Small intestine (tissue), 16 donors: ENCODE measurements at places on chromosomes 11 and 22. TPM values are rescaled to one million over a fixed set of nuclear protein-coding genes. Genes with fewer than 3 reads are reported as not detected.

The MUC5AC gene
- polyA plus RNA-seq, result not detected

- DNase-seq, result peak; percentile 39
Observed at GRCh38 chr11:129458756-129459535, 83.3 kb downstream of the BARX2 start.

The BDNF gene
- polyA plus RNA-seq, result not detected

The CARNS1 gene
- polyA plus RNA-seq, result 0.84 TPM

- DNase-seq, result no peak
Observed at GRCh38 chr11:113197446-113197845, 116.9 kb upstream of the TTC12 start.

DNA sequence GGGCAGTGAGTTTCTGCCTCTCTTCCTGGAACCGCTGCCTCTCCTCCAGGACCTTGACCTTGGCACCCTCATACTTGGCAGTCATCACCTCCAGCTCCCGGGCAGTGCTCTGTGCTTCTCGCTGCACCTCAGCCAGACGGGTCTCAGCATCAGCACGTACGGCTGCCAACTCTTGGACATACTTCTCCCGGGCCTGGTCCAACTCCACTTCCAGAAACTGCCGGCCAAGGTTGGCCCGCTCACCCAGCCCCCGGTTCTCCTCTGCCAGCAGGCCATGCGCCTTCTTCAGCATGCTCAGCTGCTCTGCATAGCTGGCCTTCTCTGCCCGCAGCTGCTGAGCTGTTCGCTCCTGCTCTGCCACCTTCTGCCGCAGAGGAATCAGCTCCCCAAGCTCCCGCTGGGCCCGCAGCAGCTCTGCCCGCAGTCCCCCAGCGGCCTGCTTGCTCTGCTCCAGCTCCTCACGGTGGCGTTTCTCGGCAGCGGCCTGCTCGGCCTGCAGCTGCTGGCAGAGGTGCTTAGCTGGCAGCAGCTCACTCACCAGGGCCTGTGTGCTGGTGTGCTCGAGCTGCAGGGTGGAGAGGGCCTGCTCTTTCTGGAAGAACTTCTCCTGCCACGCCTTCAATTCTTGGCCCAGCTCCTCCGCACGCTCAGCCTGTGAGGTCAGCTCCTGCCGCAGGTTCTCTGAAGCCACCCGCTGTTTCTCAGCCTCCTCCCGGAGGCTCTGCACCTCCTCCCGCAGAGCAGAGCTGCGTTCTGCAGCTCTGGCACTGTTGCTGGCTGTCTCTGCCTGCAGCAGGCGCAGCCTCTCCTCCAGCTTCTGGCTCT lies 14.4 kb downstream of the IL18BP start:
- DNase-seq, result peak; percentile 73

DNA sequence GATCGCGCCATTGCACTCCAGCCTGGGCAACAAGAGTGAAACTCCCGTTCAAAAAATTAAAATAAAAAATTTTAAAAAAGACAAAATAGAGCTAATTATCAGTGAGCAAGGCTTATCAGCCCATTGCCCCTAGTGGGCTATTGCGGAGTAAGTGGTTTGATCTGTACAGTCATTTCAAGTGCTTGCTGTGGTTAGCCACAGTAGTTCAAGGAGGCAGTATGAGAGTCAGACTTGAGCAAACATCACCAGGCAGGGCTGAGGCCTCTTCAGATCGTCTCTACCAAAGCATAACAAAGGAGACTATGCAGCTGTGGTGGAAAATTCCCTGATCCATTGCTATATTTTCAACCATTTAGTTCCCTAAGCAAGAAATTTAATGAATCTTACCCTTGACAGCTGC lies 4.3 kb upstream of the SBF2 start:
- no peak for DNase-seq

The PNPLA5 gene
- polyA plus RNA-seq, result not detected

The ANGPTL5 gene
- polyA plus RNA-seq, result not detected

DNA sequence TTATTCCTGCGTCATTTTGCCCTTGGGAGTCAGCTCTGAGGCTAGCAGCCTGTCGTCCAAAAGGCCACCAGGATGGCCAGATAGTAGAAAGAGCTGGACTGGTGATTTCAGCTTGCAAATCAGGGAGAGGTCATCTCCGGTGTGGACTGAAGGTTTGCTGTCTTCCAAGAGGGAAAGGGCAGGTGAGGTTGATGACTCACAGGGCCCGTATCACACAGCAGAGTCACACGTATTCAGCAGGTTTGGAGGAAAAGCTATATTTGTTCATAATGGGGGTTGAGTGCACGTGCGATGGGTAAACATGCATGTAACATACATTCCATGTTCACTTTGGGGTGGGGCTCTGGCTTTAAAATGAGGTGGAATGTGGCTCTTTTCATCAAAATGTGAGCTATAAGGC lies 25.6 kb downstream of the MRPL21 start:
- DNase-seq, result peak; percentile 65

The OR5B21 gene
- polyA plus RNA-seq, result not detected

GRCh38 chr11:20058749-20059458 lies 101.4 kb downstream of the DBX1 start:
- no peak for DNase-seq

GRCh38 chr22:40593460-40594273 lies 42.9 kb downstream of the MRTFA start:
- DNase-seq, result no peak

GRCh38 chr11:81986556-81987161 lies 747.0 kb downstream of the FAM181B start:
- no peak for DNase-seq

The STK33 gene
- polyA plus RNA-seq, result 5.3 TPM

DNA sequence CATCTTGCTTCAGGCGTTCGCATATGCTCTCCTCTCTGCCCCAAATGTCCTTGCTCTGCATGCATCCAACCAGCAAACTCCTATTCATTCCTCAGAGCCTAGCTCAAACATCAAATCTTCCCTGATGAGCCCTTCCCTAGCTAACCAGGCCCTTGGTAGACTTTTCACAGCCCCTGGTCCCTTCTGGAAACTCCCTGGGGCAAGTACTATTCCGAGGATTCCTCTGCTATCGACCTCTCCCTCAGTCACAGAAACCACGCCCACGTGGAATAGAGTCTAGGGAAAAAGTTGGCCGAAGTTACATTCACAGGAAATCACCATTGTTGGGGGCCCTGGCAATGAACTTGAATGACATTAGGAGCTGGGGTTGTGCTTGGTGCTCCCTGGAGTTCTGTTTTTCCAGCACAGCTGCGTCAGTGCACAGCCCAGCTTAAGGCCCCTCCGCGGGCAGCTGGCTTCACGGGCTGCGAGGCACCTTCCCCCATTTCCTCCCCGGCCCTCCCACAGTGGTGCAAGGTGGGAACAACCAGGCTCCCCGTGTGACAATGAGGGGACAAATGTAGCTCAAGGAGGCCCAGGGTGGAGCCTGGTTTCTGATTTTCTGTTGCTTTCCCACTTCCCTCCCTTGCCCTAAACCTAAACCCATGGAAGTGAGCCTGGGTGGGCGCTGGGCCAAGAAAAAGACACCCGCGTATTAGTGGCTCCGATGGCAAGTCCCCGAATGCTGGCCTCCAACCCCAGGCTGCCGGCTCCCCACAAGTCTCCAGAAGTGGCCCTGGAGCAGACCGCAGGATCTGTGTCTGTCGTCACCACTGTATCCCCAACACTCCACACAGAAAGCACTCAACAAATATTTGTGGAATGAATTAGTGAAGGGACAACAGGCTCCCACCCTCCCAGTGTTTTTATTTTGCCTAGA lies 4.3 kb upstream of the ATP5MGL start:
- DNase-seq, result peak; percentile 68

- DNase-seq, result no peak
Observed at GRCh38 chr22:23677701-23677995, 13.2 kb upstream of the RGL4 start.

DNA sequence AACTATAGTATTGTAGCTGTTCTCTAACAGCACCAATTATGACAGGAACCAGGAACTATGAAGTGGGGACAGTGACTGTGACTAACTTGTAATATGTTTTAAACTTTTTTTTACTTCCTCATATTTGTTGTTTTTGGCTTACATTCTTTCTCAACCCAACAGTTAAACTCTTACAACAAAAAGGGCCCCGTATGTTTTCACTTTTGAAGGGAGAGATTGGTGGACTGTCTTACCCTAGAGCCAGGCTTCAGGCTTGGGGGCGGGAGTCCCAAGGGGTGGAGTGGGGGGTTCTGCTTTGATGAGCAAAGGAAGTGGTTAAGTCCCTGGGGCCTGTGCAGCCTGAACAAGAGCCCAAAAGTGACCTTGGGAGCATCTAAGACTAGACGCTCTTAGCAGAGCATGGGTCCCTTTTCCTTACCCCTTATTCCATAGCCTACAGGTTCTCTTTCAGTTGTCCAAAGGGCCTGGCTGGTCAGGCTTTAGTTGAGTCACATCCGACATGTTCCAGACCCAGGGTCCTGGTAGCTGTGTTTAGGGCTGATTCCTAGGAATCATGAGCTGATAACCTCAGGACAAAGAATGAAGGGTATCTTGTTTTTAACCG lies 38.8 kb downstream of the STIM1 start:
- DNase-seq, result no peak

- DNase-seq, result no peak
Observed at GRCh38 chr11:132541794-132542193, 990.5 kb downstream of the OPCML start.

DNA sequence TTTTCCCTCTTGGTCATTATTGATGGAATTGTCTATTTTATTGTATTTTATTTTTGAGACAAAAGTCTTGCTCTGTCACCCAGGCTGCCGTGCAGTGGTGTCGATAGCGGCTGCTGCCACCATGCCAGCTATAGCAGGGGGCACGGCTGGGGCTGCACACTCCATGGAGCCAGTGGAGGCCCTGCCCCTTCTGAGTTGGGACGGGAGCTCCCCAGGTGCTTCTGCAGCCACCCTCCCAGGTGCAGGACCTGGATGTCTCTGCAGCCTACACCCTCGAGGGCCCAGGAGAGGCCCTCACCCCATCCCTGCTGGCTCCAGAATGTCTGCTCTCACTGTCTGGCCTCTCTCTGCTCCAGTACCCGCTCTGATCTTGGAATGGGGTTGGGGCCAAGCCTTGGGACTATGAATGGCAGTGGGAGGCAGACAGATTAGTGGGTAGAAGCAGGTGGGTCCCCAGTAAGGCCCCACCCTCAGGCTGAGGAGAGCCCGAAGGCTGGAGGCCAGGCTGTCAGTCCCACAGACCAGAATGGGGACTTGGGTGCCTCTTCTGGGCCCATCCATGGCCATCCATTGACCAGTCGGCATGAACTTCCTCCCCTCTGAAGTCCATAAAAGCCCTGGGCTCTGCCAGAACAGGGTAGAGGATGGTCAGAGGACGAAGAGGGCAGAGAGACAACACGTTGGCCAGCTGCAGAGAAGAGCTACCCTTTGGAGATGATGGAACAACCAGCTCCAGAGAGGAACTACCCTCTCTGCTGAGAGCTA lies 49.6 kb upstream of the ATXN10 start:
- no peak for DNase-seq

DNA sequence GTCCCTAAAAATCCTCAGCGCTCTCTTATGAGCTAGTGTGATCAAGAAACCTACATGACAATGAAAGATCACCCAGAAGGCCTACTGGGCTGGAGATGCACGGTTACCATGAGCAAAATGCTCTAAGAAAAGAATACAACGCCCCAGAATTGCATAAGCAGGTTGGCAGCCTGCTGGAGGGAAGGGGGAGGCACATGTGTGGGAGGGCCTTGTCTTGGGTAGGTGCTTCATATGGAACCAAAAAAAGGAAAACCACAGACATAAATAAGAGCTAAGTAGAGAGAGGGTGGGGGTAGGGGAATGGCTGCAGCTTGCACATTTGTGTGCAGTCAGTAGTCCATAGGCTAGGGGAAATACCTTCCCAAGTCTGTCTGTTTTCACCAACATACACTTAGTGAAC lies 2.8 kb downstream of the SIAE start:
- DNase-seq, result no peak

The YDJC gene
- 38.8 TPM for polyA plus RNA-seq

DNA sequence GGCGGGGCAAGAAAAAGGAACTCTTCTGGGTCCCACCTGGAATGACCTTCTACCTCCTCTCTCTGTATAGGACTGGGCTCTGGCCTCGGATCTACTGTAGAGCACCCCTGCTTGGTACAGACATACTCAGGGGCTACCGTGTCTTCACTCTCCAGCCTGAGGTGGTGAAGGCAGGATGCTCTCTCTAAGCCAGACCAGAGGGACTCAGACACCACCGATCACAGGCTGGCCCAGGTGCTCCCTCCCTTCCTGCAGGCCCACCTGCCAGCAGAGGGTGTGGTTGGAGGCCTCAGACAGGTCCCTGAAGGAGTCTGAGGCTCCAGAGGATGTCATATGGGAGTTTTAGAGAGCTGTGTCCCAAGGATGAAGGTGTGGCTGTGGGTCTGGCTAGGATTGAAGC lies 4.1 kb downstream of the NHERF4 start:
- DNase-seq, result no peak

- no peak for DNase-seq
Observed at GRCh38 chr11:74299015-74299414, 12.4 kb downstream of the P4HA3 start.
